ENCODE measurements at places on chromosomes 7 and 10. TPM values are rescaled to one million over a fixed set of nuclear protein-coding genes. Genes with fewer than 3 reads are reported as not detected.

Gene SSC4D
- polyA plus RNA-seq: 1.1 TPM

Gene CYP2C9
- not detected for polyA plus RNA-seq

Gene SMKR1
- polyA plus RNA-seq: 0.79 TPM

Gene HTR7
- 0.15 TPM for polyA plus RNA-seq

Gene PTF1A
- polyA plus RNA-seq: not detected

Gene IL6
- not detected for polyA plus RNA-seq

Gene VWDE
- 2.5 TPM for polyA plus RNA-seq

Gene PLEKHS1
- not detected for polyA plus RNA-seq

Gene HOXA7
- polyA plus RNA-seq: 0.84 TPM

Gene C10orf67
- polyA plus RNA-seq: 0.18 TPM

Gene ACTL6B
- polyA plus RNA-seq: not detected

Gene LDB3
- 305 TPM for polyA plus RNA-seq

Gene SPDYE11
- 0.11 TPM for polyA plus RNA-seq

Gene LIPF
- not detected for polyA plus RNA-seq

DNA sequence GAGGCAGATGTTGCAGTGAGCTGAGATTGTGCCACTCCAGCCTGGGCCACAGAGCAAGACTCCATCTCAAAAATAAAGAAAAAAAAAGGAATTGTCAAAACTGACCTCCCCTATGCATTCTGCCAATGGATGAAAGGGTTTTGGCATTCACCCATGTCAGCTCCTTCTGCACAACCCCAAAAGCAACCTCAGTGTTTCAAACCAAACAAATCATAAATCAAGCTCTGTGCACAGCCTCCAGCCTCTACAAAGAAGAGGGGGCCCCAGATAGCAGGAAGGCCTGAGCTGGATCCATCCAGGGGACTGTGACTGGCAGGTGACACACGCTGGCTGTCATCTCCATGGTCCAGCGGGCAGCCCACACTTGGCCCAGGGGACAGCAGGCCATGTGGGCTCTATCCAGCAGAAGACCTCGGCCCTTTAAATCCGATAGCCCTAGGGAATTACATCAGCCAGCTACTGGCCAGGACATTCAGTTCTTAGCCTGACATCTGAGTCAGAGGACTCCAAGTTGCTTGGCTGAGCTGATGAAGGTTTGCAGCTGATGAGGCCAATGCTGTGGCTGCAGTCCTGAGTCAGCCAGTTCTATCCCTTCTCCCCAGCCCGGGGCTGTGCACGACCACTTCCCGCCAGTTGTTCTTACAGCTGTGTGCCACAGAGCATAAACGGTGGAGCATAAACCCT is 52.0 kb upstream of the FIGNL1 start:
- DNase-seq: peak; percentile 79

DNA sequence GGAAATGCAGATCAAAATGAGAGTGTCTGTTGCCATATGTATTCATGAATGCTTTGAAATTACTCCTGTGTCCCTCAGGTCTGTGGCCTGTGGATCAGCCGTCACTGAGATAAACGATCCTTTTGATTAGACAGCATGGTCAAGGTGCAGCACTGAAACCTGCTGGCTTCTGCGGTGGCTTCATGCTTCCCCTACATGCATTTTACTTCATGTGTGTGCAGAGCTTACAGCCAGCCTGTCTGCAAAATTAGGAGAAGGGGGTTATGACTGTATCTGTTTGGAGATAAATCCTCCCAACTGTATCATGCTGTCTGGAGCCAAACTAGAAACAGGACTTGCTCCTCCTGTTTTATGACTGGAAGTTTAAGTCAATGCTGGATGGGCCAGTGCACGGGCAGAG is 71.0 kb upstream of the PLPP4 start:
- no peak for DNase-seq

- DNase-seq: no peak
Measured at GRCh38 chr10:90936276-90936659, 15.4 kb upstream of the ANKRD1 start.

- DNase-seq: no peak
Measured at GRCh38 chr10:8594176-8594575, 539.7 kb downstream of the GATA3 start.

- no peak for DNase-seq
Measured at GRCh38 chr7:155749578-155749977, 62.7 kb downstream of the SHH start.

- DNase-seq: no peak
Measured at GRCh38 chr7:31664890-31665289, 22.1 kb upstream of the PPP1R17 start.

DNA sequence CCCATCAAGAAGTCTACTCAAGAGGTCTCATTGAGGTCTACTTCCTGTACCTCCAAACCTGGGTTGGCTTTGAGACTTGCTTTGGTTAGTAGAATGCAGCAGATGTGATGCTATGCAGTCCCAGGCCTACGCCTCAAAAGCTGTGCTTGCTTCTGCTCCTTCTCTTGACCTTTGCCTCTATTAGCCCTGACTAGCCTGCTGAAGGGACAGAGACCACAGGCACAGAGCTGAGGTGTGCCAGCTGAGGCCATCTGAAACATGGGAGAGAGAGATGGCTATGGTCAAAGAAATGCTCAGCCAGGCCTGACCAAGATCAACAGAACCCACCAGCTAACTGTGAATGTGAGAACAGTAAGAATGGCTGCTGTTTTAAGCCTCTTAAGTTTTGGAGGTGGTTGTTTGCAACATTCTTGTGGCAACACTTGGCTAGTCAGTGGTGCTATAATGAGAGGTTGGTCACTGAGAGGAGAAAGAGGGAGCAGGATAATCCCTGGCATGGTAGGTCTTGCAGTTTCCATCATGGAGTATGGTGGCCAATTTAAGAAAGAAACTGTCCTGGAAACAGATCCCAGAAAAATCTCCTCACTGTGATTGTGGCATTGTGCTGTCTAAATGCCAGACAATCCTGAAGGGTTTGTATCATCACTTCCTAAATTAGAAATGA is 176.1 kb upstream of the PHYHIPL start:
- no peak for DNase-seq

DNA sequence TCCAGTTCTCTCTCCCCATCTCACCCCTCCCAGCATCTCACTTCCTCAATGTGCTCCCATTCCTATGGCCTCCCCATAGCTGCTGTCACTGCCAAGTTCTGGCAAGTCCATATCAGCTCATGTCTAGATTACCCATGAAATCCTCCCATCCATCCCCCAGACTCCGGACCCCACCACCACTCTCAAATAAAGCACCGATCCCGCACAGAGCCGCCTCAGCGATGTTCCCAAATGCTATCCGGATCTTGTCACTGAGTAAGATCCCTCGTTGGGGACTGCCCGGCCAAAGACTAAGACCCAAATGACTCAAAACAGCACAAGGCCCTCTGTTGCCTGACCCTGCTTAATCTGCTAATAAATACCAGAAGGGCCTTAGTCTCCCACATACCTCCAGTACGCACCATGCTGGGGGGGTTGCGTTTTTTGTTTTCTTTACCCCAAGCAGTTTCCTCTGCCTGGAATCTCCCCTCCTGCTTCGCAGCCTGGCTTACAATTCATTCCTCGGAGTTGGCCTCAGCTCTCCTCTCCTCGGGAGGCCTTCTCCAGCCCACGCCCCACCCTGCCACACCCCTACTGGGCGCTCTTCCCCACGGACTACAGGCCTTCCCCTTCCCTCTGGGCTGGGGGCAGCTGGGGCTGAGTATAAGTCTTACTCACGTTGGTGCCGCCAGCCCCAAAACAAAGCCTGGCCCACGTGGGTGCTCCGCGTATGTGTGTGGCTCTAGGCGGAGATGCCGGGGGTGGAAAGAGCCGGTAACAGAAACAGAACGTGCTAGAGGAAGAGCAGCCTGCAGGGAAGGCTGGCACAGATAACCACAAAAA is 1.8 kb upstream of the DUSP5 start:
- peak; percentile 44 for DNase-seq

DNA sequence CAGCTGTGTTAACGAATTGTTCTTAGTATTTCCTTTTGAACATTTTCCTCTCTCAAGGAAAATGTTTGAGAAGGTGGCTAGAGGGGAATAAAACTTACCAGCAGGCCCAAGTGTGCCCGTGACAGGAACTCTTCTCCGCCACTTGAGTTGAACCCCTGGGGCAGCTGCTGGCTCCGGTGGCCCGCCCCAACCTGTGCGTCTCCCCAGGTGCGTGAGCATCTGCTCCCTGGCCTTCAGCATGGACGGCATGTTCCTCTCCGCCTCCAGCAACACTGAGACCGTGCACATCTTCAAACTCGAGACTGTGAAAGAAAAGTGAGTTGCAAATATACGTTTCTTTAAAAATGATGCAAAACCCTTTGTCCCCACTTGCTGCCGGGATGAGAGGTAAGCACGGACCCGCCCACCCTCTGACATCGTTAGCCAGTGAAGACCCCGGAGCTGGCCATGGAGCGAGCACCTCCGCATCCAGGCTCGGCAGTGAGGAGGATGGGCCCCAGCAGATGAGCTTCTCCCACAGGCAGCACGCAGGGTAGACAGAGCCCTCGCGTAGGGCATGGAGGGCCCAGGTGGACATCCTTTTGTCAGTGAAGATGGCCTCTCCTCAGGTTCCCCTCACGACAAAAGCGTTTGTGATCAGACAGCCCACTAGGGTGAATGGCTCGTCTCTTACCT is 35.7 kb downstream of the WIPI2 start:
- no peak for DNase-seq

GRCh38 chr7:84232646-84233045 is 38.1 kb upstream of the SEMA3A start:
- DNase-seq: no peak

DNA sequence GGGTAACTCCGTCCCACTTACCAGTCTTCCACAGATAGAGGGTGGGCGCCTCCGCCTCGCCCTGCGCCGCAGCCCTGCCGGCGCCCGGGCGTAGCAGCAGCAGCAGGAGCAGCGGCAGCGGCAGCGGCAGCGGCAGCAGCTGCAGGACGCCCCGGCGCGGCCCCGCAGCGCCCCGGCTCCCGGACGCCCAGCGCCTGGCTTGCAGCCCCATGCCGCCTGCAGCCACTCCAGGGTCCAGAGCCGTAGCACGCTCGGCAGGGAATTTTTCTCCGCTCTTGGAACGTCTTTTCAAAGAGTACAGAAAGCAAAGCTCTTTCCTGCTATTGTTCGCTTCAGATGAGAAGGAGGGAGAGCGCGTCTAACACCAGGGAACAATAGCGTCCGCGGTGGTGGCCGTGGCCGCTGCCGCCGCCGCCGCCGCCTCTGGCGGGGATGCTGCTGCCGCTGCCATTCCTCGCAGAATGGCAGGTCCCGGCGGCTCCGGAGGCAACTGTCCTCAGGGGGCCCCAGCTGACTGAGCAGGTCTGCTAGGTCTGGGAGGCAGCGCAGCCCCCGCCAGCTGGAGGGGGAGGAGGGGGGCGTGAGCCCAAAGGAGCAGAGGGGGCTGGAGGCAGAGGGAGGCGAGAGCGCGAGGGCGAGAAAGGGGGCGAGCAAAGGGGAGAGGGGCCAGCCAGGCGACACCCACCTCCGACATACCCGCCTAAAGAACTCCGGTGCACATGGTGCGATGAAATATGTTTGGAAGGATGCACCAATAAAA is at the start of gene THSD7A:
TSS of gene THSD7A (minus strand) at position 463 of the 760 bp plus-strand sequence. CDS start at position 211, 252 bp downstream.
- peak; percentile 57 for DNase-seq

- DNase-seq: peak; percentile 66
Measured at GRCh38 chr7:73976761-73977618, 51.0 kb upstream of the ELN start.

DNA sequence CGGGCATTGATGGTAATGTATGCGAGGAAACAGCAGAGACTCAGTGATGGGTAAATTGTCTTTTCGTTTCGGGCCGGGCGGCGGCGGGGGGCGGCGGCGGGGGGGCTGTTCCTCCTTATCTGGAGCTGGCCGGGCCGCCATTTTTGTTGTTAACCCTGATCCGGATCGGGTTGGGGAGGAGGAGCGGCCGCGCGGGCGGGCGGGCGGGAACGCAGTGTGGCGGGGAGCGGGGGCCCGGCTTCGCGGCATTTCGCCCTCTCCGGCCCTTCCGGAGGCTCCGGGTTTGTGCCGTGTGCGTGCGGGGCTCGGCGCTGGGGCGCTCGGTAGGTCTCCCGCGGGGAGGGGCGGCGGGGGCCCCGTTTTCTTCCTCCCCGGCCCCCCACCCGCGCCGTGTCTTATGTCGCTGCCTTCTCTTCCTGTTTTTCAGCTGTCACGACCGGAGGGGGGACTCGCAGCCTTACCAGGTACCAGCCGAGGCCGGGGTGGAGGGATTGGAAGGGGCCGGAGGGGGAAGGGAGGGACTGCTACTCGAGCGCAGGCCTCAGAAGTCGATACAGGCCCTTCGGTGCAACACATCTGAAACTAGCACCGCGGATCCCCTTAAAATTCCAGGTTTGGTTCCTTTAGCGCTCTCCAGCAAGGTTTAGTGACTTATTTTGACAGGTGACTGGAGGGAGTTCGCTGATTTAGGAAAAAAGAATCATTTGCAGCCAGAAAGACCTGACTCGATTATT is 820 bp downstream of the WAC start:
- peak; percentile 39 for DNase-seq

DNA sequence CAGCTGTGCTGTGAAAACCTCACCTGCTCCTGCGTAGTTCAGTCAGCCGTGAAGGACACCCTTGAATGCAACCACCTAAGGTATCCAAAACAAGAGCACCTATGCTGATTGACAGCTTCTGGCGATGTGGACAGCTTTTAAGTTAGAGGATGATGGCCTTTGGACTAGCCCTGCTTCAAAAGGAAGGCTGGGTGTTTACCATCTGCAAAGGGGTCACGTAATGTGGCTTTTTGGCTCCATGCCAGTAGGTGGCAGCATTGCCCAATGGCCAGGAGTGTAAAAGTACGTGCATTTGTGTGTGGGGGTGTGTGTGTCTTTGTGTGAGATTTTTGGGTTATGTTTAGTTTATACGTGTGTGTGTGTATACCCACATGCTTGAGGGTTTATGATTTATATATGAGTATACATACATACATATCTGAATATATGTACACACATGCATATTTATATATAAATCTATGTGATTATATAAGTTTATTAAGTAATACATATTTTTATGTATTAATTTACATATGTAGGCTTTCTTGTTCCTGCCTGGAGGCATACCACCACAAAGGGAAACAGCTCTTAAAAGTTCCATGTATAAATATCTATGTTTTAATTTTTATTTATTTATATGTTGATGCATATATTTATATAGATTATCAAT is 236.3 kb upstream of the ANKRD30A start:
- DNase-seq: no peak

DNA sequence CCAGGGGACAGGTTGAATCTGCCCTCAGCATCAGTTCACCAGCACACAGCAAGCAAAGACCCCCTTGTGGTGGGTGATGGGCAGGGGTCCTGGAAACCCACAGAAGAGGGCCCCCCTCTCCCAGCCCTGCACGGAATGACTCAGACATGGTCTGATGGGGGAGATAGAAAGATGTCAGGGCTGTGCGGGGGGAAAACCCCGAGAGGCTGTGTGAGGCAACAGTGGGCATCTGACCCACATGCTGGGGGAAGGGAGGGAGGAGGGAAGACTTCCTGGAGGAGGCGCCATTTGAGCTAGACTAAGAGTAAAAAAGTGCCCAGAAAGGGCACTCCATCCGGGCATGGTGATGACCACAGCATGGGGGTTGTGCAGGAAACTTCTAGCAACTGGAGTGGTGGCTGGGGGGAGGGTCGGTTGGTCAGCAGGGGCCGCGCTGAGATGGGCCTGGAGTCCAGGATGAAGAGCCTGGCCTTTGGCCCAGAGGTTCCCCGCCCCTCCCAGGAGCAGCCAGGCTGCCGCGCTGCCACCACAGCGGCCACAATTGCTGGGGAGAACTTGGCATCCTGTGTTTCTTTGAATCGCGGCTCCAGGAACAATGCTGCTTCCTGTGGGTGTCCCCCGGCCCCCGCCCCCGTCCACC is 2.5 kb downstream of the LFNG start:
- DNase-seq: no peak

GRCh38 chr10:102310361-102311024 is 65.2 kb downstream of the GBF1 start:
- DNase-seq: peak; percentile 47

GRCh38 chr7:46391231-46392201 is 470.4 kb upstream of the IGFBP3 start:
- DNase-seq: peak; percentile 91
